ENCODE measurements at places on chromosomes 11 and 22.
A peak's percentile ranks its signal among the peaks of the same experiment; 100 is the strongest.

- DNase-seq: peak; percentile 66
These were observed 916.8 kb downstream of the METTL15 start for GRCh38 chr11:29025001-29025400.

GRCh38 chr22:44437216-44438055, 60.6 kb downstream of the RTL6 start:
- DNase-seq: peak; percentile 4

DNA sequence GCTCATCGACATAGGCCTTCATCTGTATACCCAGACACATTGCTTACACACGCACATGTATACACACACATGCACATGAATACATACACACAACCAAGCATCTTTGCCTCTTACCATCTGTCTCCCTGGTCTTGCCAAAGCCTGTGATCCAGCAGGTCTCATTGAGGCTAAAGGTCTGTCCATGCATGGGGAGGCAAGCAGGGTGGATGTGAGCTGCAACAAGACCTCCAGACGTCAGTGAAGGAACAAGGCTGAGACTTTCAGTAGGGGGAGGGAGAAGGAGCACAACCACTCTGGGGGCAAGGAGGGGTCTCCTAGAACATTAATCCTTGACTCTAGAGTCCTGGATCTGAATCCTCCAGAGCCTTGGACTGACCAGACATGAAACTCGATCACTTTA, 23.7 kb downstream of the TMPRSS13 start:
- no peak for DNase-seq

GRCh38 chr11:19968860-19969259, 191.4 kb downstream of the DBX1 start:
- no peak for DNase-seq

- DNase-seq: no peak
These were observed 6.3 kb upstream of the SYCE3 start for GRCh38 chr22:50569041-50569459.

- no peak for DNase-seq
These were observed 4.0 kb downstream of the NF2 start for GRCh38 chr22:29607426-29607825.

GRCh38 chr22:44620129-44620840, 81.7 kb upstream of the PRR5 start:
- DNase-seq: peak; percentile 61
